ENCODE measurements at places on chromosomes 7 and 10. TPM values are rescaled to one million over a fixed set of nuclear protein-coding genes. Genes with fewer than 3 reads are reported as not detected.

DNA sequence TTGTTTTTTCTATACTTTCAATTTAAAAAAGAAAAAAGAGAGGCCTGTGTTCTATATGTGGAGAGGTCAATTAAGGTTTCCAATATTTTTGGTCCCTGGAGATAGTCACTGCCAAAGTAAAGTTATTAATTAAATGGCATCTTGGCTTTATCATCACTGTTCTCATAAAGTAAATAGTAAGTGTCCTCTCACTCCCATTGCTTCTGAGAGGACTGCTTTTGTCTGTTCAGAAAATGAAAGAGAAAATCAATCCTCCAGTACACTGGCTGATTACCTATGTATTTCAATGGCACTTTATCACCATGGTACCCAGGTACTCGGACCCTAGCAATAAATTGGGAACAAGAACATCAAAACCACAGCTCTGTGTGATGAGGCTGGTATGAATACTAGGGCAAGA lies 94.0 kb downstream of the RNLS start:
- no peaks in the 10 kb centered on the region for H3K27me3 ChIP-seq
- H3K4me3 ChIP-seq, result no peak overlapping the region
- H3K4me1 ChIP-seq, result no peaks in the 10 kb centered on the region
- no peaks in the 10 kb centered on the region for H3K36me3 ChIP-seq
- no peak overlapping the region for H3K27ac ChIP-seq

- no peaks in the 10 kb centered on the region for H3K36me3 ChIP-seq
- no peak overlapping the region for H3K4me3 ChIP-seq
- DNase-seq, result no peak
- H3K27ac ChIP-seq, result no peak overlapping the region
These were observed 918.1 kb upstream of the SORCS1 start for GRCh38 chr10:108082596-108082995.

- no peaks in the 10 kb centered on the region for H3K36me3 ChIP-seq
- no peak for DNase-seq
- H3K4me3 ChIP-seq, result no peak overlapping the region
- no peak overlapping the region for H3K27ac ChIP-seq
These were observed 20.5 kb downstream of the MYH16 start for GRCh38 chr7:99293167-99293566.

- no peak overlapping the region for H3K27ac ChIP-seq
- no peaks in the 10 kb centered on the region for H3K36me3 ChIP-seq
- H3K4me1 ChIP-seq, result no peaks in the 10 kb centered on the region
- H3K27me3 ChIP-seq, result peaks cover 10% of the 10 kb centered on the region
These were observed 22.2 kb upstream of the CAMK2B start for GRCh38 chr7:44347546-44348114.

DNA sequence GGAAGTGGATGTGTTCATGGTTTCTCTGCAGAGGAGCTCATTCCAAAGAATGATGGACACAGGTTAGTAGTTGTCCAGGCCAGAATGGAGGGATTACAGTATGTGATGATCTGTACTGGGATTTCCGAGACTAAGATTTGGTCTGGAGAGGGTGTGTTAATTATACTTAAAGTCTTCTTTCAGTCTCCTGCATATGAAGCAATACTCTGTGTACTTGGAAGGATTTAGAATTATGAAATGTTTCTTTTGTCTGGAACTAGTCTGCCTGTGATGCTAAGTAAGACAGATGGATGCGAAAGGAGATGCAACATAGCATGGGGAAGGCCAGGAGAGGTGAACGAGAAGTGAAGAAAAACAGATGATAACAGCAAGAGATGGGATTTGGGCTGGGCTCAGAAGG lies 305.1 kb upstream of the LYZL1 start:
- H3K27me3 ChIP-seq, result no peaks in the 10 kb centered on the region
- H3K27ac ChIP-seq, result no peak overlapping the region
- H3K4me3 ChIP-seq, result no peak overlapping the region
- peaks cover 9% of the 10 kb centered on the region for H3K4me1 ChIP-seq
- no peak for DNase-seq

DNA sequence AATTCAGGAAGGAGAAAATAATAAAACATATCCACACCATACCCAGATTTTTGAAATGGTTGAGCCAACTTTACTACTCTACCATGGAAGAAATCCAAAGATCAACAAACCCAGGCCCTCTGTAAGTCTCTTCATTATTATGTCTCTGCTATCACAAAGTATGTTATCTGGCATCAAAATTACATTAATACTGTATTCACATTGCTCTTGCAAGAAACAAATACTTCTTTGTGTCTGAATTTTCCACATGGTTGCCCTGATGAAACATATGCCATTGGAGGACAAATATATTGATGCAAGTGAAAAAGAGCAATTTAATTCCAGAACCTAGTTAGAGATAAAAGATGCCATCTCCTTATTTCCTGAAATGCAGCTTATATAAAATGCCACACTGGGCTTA lies 204.0 kb downstream of the FZD1 start:
- no peak overlapping the region for H3K27ac ChIP-seq
- H3K36me3 ChIP-seq, result no peaks in the 10 kb centered on the region
- no peaks in the 10 kb centered on the region for H3K27me3 ChIP-seq
- DNase-seq, result no peak
- peaks cover 5% of the 10 kb centered on the region for H3K4me1 ChIP-seq
- H3K4me3 ChIP-seq, result no peak overlapping the region

DNA sequence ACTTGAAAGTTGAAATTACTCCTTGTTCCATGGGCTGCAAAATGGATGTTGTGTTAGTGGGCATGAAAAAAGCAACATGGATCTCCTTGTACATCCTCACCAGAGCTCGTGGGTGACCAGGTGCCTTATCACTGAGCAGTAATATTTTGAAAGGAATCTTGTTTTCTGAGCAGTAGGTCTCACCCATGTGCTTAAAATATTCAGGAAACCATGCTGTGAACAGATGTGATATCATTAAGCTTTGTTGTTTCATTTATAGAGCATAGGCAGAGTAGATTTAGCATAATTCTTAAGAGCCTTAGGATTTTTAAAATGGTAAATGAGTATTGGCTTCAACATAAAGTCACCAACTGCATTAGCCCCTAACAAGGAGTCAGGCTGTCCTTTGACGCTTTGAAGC lies 316.6 kb downstream of the TYW1 start:
- peaks cover 29% of the 10 kb centered on the region for H3K36me3 ChIP-seq
- H3K27me3 ChIP-seq, result no peaks in the 10 kb centered on the region
- H3K27ac ChIP-seq, result no peak overlapping the region

GRCh38 chr10:53123311-53123710 lies 350.7 kb upstream of the MBL2 start:
- no peaks in the 10 kb centered on the region for H3K27me3 ChIP-seq
- no peak overlapping the region for H3K4me3 ChIP-seq
- no peaks in the 10 kb centered on the region for H3K36me3 ChIP-seq
- H3K27ac ChIP-seq, result no peak overlapping the region
- no peak for DNase-seq

PTPRZ1 gene
- 1.6 TPM for total RNA-seq

ZRANB1 gene
- 24.5 TPM for total RNA-seq

CPXM2 gene
- total RNA-seq, result 5.5 TPM

NME8 gene
- total RNA-seq, result not detected

C10orf105 gene
- not detected for total RNA-seq
